ENCODE measurements at places on chromosomes 4 and X. TPM values are rescaled to one million over a fixed set of nuclear protein-coding genes. Genes with fewer than 3 reads are reported as not detected.

The TEX11 gene
- total RNA-seq, result not detected

The EVC2 gene
- total RNA-seq, result not detected

The RBMXL3 gene
- not detected for total RNA-seq

The SYN1 gene
- not detected for total RNA-seq

The CNKSR2 gene
- total RNA-seq, result not detected

The PAK3 gene
- 0.50 TPM for total RNA-seq

The GPR173 gene
- total RNA-seq, result 0.68 TPM

The CPEB2 gene
- 7.3 TPM for total RNA-seq

The ATP1B4 gene
- not detected for total RNA-seq

The GIMD1 gene
- total RNA-seq, result not detected

The FGFBP1 gene
- total RNA-seq, result 5.0 TPM

DNA sequence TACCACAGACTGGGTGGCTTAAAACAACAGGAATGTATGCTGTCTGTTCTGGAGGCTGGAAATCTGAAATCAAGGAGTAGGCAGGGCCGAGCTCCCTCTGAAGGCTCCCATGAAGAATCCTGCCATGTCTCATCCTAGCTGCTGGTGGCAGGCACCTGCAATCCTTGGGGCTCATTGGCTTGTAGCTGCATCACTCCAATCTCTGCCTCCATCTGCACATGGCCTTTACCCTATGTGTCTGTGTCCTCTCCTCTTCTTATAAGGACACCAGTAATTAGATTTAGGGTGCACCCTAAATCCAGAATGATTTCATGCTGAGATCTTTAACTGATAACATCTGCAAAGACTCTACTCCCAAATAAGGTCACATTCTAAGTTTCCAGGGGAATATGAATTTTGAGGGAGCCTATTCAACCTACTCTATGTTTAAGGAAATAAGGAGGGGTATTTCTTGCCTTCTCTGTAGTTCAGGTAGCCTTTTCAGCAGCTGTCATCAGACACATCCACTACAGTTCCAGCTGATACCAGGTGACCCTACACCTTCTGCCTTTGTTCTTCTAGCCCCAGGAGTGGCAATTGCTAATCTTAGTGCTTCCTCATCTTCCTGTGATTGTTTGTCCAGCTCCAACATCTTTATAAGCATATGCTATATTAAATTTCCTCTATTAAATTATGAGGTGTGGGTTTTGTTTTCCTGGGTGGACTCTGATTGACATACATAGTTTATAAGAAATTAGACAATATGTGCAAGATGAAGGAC, 295.1 kb upstream of the TAPT1 start:
- H3K27ac ChIP-seq, result no peak overlapping the region
- DNase-seq, result no peak
- no peak overlapping the region for H3K4me3 ChIP-seq
- H3K36me3 ChIP-seq, result no peaks in the 10 kb centered on the region
- peaks cover 42% of the 10 kb centered on the region for H3K27me3 ChIP-seq

GRCh38 chr4:119721878-119722277, 93.3 kb upstream of the PDE5A start:
- no peak overlapping the region for H3K4me3 ChIP-seq
- peak; percentile 16 for DNase-seq
- H3K4me1 ChIP-seq, result peaks cover 26% of the 10 kb centered on the region
- no peak overlapping the region for H3K27ac ChIP-seq
- H3K36me3 ChIP-seq, result peaks cover 5% of the 10 kb centered on the region
- H3K27me3 ChIP-seq, result no peaks in the 10 kb centered on the region

DNA sequence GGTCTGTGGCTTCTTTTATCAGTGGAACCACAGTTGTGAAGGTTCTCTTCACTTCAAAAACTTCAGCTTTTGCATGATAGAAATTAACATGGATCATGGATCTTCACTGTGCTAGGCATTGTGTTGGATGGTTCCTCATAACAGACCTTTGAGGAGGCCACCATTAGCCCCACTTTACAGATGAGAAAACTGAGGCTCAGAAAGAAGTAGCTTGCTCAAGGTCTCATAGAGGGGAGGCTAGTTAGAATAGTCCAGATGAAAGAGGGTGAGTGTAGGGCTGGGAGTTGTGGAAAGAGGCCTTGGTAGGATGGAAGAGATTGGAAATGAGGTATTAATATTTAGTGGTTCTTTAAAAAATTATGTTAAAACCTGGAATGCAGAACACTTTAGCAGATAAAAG, 2.6 kb downstream of the TSR2 start:
- H3K36me3 ChIP-seq, result peaks cover 13% of the 10 kb centered on the region
- no peak for DNase-seq
- H3K4me1 ChIP-seq, result peaks cover 23% of the 10 kb centered on the region

GRCh38 chr4:156422576-156422975, 468.9 kb upstream of the CTSO start:
- no peak overlapping the region for H3K4me3 ChIP-seq
- H3K4me1 ChIP-seq, result no peaks in the 10 kb centered on the region
- no peaks in the 10 kb centered on the region for H3K36me3 ChIP-seq
- no peak overlapping the region for H3K27ac ChIP-seq

DNA sequence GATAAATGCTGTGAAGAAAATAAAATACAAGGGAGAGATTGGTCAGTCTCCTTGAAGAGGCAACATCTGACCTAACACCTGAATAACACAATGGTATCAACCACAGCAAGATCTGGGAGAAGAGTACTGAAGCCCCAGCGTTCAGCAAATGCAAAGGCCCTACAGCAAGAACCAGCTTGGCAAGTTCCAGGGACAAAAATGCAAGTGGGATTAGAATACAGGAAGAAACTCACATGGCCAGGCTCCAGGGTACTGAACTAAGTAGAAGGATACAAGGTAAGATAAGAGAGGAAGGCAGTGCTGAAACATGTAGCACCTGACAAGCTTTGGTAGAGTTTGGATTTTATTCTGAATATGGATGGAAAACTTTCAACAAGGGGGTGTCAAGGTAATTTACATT, 3.6 kb downstream of the SMIM14 start:
- peaks cover 16% of the 10 kb centered on the region for H3K4me1 ChIP-seq
- peak overlapping the region; percentile 79 for H3K27ac ChIP-seq
- no peaks in the 10 kb centered on the region for H3K27me3 ChIP-seq
- peak; percentile 54 for DNase-seq
- peak overlapping the region; percentile 61 for H3K4me3 ChIP-seq

- H3K27ac ChIP-seq, result peak overlapping the region; percentile 94
- peak overlapping the region; percentile 95 for H3K4me3 ChIP-seq
- H3K36me3 ChIP-seq, result peaks cover 29% of the 10 kb centered on the region
- H3K27me3 ChIP-seq, result no peaks in the 10 kb centered on the region
- H3K4me1 ChIP-seq, result peaks cover 11% of the 10 kb centered on the region
Measured at GRCh38 chr4:143514901-143515300, 1.4 kb downstream of the SMARCA5 start.

DNA sequence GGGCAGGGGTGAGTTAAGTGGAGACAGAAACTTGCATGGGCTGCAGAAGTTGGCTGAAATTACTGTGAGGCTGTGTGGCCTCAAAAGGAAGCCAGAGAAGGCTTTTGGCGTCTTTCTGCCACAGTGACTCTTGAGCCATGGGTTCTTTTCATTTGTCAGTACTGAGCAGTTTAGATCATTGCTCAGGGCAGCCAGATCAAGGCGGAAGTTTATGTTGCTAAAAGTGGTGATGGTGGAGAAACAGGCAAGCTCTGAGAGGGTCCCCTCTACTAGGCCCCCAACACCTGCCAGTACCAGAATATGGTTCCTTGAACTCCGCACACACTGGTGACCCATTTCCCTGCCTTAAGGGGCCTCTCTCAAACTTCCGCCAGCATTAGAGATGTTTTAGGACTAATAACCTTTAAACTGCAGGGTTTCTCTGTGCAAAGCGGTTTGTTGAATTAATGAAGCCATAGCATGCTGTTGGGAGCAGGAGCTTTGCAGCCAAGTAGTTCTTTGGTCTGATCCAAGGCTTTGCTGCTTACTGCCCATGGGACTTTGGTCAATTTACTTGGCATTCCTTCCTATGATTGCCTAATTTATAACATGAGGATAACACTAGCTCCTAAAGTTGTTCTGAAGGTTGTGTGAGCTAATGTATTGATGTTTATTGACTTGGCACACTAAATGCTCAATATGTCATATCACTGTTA, 34.5 kb downstream of the RNF175 start:
- no peak for DNase-seq
- H3K36me3 ChIP-seq, result no peaks in the 10 kb centered on the region
- no peaks in the 10 kb centered on the region for H3K4me1 ChIP-seq
- no peak overlapping the region for H3K4me3 ChIP-seq
- H3K27ac ChIP-seq, result no peak overlapping the region
- no peaks in the 10 kb centered on the region for H3K27me3 ChIP-seq

- no peak overlapping the region for H3K4me3 ChIP-seq
- H3K27ac ChIP-seq, result no peak overlapping the region
- no peak for DNase-seq
- H3K36me3 ChIP-seq, result no peaks in the 10 kb centered on the region
- H3K4me1 ChIP-seq, result no peaks in the 10 kb centered on the region
Measured at GRCh38 chr4:306551-306961, 1.3 kb upstream of the ZNF732 start.

DNA sequence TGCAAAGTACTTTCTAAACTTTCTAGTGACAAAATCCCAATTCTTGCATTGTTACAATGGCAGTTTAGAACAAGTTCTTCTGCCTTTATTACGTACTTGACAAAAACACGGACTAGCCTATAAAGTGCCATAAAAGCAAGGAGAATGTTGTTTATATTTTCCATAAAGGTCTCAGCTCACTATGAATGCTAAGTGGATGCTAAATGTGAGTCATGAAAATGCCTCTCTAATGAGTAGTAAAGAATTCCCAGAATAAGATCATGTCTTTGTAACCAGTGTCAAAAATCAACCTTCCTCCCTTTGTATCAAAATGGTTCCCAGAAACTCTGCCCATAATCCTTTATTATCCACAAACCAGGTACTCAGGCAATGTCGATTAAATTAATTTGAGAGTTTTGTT, 539.8 kb upstream of the SLIT2 start:
- H3K4me1 ChIP-seq, result no peaks in the 10 kb centered on the region
- no peak for DNase-seq
- no peak overlapping the region for H3K27ac ChIP-seq
- H3K27me3 ChIP-seq, result no peaks in the 10 kb centered on the region

GRCh38 chrX:154308108-154308946, 12.7 kb downstream of the TKTL1 start:
- peak; percentile 79 for DNase-seq
- peaks cover 38% of the 10 kb centered on the region for H3K27me3 ChIP-seq
- peaks cover 4% of the 10 kb centered on the region for H3K36me3 ChIP-seq
- H3K27ac ChIP-seq, result no peak overlapping the region
- no peak overlapping the region for H3K4me3 ChIP-seq
- no peaks in the 10 kb centered on the region for H3K4me1 ChIP-seq

DNA sequence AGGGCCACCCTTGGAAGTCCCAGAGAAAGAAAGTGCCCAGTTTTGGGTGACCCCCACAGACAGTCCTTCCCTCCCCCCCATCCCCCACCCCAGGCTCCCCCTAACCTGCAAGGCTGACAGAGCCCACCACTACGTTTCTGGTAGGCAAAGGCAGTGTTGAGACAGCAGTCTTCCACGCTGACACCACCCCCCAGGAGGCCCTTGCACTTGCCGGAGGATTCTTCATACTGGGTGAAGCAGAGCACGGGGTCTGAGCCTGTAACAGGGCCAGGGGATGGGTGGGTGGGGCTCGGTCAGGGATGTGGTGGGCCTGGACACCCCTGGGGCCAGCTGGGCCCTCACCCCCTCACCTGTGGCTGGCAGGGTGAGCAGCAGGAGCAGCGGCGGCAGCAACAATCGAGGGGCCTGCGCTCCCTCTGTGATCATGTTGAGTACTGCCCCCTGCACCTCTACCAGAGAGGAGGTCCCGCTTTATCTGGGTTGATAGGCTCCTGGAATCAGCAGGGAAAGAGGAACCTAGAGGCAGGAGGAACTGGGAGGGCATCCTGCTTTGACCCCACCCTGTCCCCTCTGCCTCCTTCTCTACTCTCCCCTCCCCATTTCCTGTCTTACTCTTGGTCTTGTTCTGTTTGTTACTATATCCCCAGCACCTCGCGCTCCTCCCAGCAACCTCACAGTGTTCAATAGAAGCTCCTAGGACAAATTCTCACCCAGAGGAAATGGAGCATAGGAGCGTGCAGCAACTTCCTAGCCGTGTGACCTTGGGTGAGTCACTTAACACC, at the start of gene CFP:
Gene CFP, minus strand, starts transcription at position 512 of the 782 bp plus-strand sequence. Its CDS starts 86 bp downstream, at position 426.
- H3K27ac ChIP-seq, result no peak within 1 kb of the TSS
- peaks cover 7% of the 10 kb centered on the region for H3K4me1 ChIP-seq
- no peaks in the 10 kb centered on the region for H3K36me3 ChIP-seq
- DNase-seq, result no peak
- H3K4me3 ChIP-seq, result no peak within 1 kb of the TSS
- no peaks in the 10 kb centered on the region for H3K27me3 ChIP-seq

- H3K4me3 ChIP-seq, result no peak overlapping the region
- no peaks in the 10 kb centered on the region for H3K27me3 ChIP-seq
- no peaks in the 10 kb centered on the region for H3K36me3 ChIP-seq
- no peak overlapping the region for H3K27ac ChIP-seq
Measured at GRCh38 chr4:99361899-99362275, 9.3 kb upstream of the ADH1C start.

- H3K27me3 ChIP-seq, result no peaks in the 10 kb centered on the region
- no peaks in the 10 kb centered on the region for H3K36me3 ChIP-seq
- no peak overlapping the region for H3K27ac ChIP-seq
- H3K4me1 ChIP-seq, result peaks cover 6% of the 10 kb centered on the region
- no peak overlapping the region for H3K4me3 ChIP-seq
Measured at GRCh38 chrX:22093550-22093949, 61.4 kb downstream of the PHEX start.

DNA sequence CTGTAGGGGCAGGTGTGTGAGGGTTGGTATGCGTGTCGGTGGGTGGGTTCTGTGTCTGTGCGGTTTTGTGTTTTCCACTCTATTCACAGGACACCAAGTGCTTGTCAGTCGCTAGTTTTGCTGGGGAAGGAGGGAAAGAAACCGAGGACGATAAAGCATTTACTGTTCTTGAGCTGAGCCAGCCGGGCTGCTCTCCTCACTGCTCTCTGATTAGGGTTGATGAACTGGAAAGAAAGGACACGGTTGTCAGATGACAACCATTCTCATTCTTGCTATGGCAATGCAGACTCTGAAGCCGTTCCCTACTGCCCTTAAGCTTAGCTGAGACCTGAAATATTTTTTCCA, 832 bp downstream of the EGFL6 start:
- no peak for DNase-seq
- H3K27me3 ChIP-seq, result peaks cover 12% of the 10 kb centered on the region
- no peak overlapping the region for H3K4me3 ChIP-seq
- H3K4me1 ChIP-seq, result no peaks in the 10 kb centered on the region
- no peak overlapping the region for H3K27ac ChIP-seq
- H3K36me3 ChIP-seq, result no peaks in the 10 kb centered on the region

GRCh38 chrX:27619975-27620374, 29.8 kb downstream of the DCAF8L2 start:
- DNase-seq, result peak; percentile 6
- no peaks in the 10 kb centered on the region for H3K36me3 ChIP-seq
- H3K4me3 ChIP-seq, result no peak overlapping the region
- H3K27me3 ChIP-seq, result no peaks in the 10 kb centered on the region
- H3K4me1 ChIP-seq, result peaks cover 8% of the 10 kb centered on the region

- DNase-seq, result no peak
- H3K4me3 ChIP-seq, result no peak overlapping the region
- H3K4me1 ChIP-seq, result peaks cover 24% of the 10 kb centered on the region
- H3K36me3 ChIP-seq, result no peaks in the 10 kb centered on the region
- no peaks in the 10 kb centered on the region for H3K27me3 ChIP-seq
Measured at GRCh38 chrX:45449982-45450381, 249.3 kb upstream of the DIPK2B start.

GRCh38 chr4:96543346-96543745, 703.5 kb downstream of the PDHA2 start:
- no peak for DNase-seq
- H3K27me3 ChIP-seq, result no peaks in the 10 kb centered on the region
- no peak overlapping the region for H3K4me3 ChIP-seq
- H3K36me3 ChIP-seq, result no peaks in the 10 kb centered on the region
- H3K4me1 ChIP-seq, result no peaks in the 10 kb centered on the region

GRCh38 chrX:40154853-40155588, 57.3 kb upstream of the BCOR start:
- H3K27ac ChIP-seq, result no peak overlapping the region
- H3K4me1 ChIP-seq, result no peaks in the 10 kb centered on the region
- peak overlapping the region; percentile 67 for H3K4me3 ChIP-seq
- peaks cover 24% of the 10 kb centered on the region for H3K36me3 ChIP-seq
- DNase-seq, result no peak
- H3K27me3 ChIP-seq, result no peaks in the 10 kb centered on the region

Data from Calu3 (cell line).